ENCODE measurements at places on chromosomes 4 and X.

DNA sequence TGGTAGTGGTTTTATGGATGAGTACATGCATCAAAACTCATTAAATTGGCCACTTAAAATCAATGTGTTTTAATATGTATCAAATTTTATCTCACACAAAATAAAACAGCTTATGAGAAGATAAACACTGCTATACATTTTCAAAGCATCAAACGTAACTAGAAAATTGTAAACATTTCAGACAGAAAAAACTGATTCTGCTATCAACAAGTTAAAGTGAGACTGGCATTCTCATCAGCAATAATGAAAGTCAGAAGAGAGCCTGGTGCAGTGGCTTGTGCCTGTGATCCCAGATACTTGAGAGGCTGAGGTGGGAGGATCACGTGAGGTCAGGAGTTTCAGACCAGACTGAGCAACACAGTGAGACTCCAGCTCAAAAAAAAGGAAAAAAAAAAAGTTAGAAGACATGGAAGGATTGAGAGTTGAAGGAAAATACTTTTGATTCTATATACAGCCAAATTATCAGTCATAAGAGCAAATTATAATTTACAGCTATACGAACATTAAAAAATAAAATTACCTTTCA lies 2.9 kb downstream of the TBCK start:
- DNase-seq, result no peak

DNA sequence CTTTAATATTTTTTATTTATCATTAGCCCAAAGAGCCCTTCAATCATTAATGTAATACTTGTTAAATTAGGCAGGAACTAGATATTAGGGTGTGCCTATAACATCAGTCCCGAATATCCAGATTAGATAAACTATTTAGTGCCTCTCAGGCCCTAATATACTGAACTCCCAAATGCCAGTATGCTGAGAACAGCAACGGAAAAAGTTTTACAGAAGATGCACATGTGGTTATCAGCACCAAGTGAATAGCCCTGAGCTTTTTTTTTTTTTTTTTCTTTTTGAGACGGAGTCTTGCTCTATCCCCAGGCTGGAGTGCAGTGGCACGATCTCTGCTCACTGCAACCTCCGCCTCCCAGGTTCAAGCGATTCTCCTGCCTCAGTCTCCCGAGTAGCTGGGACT lies 13.0 kb upstream of the ELF2 start:
- no peak for DNase-seq

DNA sequence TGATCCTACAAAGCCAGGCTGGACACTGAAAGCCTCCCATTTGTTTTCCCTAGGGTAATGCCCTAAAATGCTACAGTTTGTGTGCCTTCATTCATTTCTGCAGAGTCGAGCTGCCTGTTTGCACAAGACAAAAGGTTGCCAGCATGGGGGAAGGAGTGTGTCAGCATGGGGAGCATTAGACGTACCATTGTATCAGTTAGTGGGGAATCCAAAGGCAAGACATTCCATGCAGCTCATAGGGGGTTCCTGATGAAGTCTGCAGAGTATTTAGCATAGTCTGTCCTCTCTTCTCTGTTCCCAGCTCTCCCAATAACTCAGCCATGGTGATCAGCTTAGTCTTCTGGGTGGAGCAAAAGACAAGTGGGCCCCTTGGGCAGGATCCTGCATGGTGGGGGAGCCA lies 276.9 kb upstream of the PCDH7 start:
- DNase-seq, result no peak

- no peak for DNase-seq
Measured at GRCh38 chr4:80151981-80152380, 45.3 kb upstream of the PRDM8 start.

DNA sequence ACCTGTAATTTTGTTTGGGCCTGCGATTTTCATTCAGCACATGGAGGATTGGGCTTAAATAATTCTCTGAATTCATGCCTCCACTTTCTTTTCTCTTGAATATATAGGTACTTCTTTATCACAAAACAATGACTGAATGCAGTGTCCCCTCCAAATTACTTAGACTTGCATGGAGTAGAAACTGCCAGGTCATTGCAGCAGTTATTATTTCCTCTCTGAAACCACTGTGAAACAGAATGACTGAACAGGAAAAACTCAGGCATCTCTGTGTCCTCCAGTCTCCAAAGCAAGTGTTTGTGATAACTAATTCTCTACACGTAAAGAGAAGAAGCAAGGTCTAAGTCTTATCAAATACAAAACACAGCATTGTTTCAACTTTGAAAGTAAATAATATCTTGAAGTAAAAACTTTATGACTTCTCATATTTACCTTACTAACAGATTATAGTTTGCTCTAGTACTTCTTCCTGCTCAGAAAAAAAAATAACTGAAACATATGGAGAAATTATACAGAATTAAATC lies 144.5 kb upstream of the DIAPH2 start:
- no peak for DNase-seq

DNA sequence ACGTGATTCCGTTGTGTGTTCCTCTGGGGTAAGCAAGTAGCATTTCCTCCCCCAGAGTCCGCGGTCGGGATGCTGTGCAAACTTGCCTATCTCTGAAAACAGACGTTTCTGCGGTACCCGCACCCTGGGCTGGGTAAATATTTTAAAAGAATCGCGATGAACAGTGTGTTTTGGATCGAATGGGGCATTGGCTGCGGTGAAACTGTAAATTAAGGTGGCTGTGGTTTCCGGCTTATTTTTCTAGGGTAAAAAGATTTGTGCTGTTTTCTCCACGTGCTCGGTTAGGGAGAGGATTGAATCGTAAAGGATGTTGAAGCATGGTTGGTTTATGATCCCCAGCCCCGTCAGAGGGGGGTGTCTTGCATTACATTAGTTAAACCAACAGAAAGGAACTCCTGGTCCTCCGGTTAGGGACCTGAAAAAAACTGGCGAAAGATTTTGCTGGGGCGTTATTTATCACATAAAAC lies 1.2 kb downstream of the HHIP start:
- peak; percentile 12 for DNase-seq

DNA sequence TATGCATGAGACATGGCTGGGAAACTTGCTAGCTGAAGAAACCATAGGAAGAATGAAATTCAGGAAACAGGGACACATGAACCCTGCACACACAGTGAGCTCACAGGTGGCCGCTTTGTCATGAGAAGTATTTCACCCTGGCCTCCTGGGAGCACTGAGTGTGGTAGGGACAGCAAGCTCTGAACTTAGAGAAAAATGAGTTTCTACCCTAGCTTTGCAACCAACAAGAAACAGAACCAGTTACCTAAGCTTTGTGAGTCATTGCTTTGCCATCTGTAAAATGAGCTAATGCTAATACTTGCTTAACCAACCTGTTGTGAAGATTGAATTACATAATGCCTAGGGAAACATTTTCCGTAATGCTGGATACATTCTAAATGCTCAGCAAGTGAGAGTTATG lies 206.6 kb upstream of the HS3ST1 start:
- no peak for DNase-seq

GRCh38 chr4:119130365-119131065 lies 5.1 kb upstream of the MYOZ2 start:
- no peak for DNase-seq

DNA sequence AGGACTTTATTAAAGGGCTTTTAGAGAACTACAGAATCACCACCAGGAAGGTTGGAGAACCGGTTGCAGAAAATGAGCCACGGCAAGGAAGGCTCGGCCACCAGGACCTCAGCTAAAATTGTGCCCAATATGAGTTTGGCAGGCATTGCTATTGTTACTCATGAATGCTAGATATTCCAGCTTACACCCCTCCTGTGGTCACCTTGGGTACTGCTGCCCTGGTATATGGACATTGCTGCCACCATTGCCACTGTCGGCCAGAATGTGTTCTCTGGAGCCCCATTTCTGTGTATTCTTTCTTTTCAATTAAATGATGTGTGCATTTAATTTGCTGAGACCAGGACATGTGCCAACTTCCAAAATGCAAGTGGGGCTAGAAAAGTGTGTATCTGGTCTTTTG lies 626.7 kb upstream of the BOD1L1 start:
- no peak for DNase-seq

DNA sequence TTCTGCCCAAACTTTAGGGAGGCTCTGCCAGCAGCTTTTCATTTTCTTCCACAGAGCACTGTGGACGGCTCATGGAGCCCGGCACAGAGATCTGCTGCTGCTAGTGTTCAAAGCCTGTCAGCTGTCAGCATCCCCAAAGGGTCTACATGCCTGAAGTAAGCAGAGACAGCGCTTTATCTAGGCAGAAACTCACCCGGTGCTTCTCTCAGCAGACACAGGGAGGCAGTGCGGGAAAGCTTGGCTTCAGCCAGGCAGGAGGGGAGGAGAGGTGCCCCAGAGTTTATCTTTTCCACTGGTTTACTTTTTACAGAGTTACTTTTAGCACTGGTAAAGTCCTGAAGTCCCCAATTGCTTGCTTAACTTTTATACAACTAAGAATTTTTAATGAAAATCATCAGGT lies 339.3 kb downstream of the NKX6-1 start:
- DNase-seq, result no peak

- DNase-seq, result no peak
Measured at GRCh38 chrX:49116716-49117115, 6.8 kb downstream of the GPKOW start.

GRCh38 chrX:37685381-37686359 lies at the start of gene XK:
Gene XK, plus strand, starts transcription at chrX:37685791. Its CDS starts 171 bp downstream, at chrX:37685962.
- DNase-seq, result peak; percentile 50

DNA sequence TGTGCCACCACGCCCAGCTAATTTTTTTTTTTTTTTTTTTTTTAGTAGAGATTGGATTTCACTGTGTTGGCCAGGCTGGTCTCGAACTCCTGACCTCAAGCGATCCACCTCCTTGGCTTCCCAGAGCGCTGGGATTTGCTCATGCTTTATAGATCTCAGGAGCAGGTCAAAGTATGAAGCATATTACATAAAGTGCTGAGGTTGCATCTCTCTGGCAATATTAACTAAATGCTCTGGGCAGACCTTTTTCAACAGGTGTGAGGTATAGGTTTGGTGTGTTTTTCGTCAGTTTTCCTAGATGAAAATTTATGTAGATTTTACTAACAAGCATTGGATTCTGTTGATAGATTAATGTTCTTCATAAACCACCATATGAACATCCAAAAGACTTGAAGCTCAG lies 19.3 kb upstream of the GCNA start:
- no peak for DNase-seq

GRCh38 chr4:77040270-77040669 lies 35.5 kb downstream of the CCNI start:
- DNase-seq, result no peak

DNA sequence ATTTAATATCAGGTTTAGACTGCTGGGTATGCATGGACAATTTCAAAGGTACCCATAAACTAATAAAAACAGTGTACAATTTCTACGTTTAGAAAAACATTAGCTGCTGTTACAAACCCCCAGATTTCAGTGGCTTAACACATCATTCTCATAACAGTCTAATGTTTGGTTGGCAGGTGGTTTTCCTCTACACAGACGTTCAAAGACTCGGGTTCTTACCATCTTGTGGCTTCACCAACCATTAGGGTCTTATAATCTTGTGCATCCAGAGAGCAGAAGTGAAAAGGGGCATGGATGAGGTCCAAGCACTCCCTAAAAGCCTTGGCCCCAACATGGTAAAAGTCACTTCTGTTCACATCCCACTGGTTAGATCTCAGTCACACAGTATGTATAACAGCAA lies 71.6 kb downstream of the SH3RF1 start:
- no peak for DNase-seq

DNA sequence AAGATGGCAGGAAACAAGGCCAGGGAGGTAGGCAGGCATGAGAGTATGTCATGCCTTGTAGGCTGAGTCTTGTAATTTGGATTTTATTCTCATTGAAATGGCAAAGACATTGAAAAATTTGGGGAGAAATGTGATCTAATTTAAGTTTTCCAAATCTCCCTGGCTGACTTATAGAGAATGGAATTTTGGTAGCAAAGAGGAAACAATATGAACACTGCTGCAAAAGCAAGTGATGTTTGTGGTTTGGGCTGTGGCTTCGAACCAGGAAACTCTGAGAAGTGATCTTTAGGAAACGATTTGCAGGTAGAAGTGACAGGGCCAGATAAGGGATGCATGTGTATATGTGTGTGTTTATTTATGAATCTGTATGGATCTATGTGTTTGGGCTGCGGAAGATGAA lies 35.6 kb downstream of the ARSJ start:
- no peak for DNase-seq

DNA sequence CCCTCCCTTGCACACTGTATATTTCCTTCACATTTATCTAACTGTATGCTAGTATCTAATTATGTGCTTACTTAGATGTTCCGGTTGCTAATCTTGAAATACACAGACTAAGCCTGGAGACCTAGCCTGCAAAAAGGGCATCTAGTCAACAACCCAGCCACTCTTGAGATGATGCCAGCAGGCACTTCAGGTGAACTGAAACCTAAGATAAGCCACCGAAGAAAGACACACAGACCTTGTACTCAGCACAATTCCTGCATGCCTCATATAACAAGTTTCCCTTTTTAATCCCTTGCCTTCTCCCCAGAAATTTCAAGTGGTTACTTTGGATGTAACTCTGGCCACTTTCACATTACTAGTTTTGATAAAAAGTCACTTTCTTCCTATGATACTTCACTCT lies 2506.6 kb downstream of the ARAP2 start:
- DNase-seq, result no peak

- DNase-seq, result no peak
Measured at GRCh38 chr4:101271516-101271915, 75.8 kb downstream of the PPP3CA start.

- no peak for DNase-seq
Measured at GRCh38 chr4:182901337-182901736, 15.8 kb downstream of the DCTD start.

DNA sequence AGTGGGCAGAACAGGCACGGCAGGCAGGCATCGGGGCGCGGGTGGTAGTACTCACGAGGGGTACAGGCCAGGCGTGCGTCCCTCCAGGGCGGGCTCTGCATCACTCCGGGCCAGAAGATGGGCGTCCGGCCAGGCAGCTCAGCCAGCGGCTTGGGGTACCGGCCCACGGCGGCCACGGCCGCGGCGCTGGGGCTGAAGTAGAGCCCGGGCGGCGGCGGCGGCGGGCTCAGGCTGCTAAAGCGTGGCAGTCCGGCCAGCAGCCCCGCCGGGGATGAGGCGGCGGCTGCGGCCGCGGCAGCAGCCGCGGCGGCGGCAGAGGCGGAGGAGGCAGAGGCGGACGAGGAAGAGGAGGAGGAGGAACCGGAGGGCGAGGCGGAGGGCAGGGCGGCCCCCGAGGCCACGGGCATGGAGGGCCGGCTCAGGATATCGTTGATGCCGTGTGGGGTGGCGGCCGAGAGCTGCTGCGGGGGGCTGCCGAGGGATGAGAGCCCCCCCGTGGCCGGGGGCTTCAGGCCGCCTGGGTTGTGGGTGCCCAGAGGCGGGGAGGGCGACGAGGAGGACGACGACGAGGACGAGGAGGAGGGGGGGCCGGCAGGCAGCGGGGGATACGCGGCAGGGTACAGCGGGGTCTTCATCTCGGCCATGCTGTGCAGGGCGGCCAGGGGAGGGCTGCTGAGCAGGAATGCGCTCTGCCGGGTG lies 1.4 kb downstream of the NKX6-1 start:
- DNase-seq, result no peak

DNA sequence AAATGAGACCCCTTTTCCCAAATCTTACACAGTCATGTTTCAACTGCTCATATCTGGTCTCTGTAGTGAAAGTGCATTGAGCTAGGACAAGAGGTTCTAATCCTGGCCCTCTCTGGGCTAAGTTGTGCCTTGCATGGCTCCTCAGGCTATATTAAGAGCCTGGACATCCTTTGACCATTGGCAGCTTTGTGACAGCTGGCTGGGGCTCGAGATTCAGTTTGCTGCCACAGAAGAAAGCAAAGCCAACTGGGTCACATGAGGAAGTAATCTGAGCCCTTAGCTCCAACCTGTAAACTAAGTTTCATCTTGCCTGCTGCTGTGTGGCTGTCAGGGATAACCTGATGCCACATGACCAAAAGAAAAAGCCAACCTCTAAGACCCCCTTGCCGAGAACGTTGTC lies 51.8 kb upstream of the JADE1 start:
- DNase-seq, result no peak

GRCh38 chr4:168740691-168741090 lies 243.8 kb downstream of the PALLD start:
- DNase-seq, result no peak
